ENCODE measurements at places on chromosomes 5 and 9.
A peak's percentile ranks its signal among the peaks of the same experiment; 100 is the strongest.

DNA sequence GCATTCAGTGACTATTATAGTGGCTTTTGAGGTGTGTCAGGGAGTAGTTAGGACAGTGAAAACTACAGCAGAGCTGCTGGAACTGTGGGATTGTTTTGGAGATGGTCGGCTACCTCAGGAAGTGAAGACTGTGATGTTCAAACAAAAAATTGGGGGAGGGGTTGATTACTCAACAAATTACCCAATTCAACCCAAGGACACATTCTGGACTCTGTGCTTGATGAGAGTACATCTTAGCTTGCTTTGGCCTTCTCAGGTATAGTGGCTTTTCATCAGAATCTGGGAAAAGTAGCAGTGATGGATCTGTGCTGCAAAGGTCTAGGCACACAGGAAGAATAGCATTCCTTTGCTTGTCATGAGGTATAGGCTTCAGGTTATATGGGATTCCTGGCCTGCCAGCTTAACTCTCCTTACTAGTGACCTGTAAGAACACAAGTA, 47.0 kb downstream of the SLC44A1 start:
- DNase-seq = no peak

DNA sequence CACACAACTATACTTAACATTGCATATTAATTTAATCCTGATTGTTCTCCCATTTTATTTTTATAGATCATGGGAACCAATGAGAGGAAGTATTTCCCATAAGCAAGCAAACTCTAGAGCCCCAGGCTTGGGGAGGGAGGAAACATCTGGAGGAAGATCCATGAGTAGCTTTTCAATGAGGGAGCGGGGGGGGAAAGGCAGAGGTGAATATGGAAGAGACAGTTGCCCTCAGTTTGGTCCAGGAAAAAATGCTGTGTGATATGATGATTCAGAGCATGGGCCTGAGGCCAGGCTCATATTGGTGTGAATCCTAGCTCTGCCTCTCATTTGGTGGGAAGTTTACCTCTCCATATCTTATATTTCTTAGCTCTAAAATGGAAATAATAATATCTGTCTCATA, 42.2 kb upstream of the ALDOB start:
- DNase-seq = no peak

GRCh38 chr9:111631214-111631971, at the start of gene DNAJC25:
TSS of gene DNAJC25 (plus strand) at chr9:111631334. CDS start at chr9:111631408, 74 bp downstream.
- DNase-seq = peak; percentile 91

DNA sequence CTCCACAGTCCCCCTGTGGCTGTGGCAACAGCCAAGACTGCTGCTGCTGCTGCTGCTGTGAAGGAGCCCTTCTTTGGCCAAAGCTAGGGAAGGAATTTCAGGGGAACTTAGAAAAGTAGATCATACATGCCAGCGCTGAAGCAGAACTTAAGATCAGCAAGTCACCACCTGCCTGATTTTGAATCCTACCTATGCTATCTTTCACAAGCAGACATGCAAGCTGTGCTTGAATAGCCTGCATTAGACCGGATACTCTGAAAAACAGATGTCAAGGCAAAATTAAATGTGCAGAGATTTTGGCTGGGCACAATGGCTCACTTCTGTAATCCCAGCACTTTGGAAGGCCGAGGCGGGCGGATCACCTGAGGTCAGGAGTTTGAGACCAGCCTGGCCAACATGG, 99.3 kb upstream of the ZNF366 start:
- no peak for DNase-seq

DNA sequence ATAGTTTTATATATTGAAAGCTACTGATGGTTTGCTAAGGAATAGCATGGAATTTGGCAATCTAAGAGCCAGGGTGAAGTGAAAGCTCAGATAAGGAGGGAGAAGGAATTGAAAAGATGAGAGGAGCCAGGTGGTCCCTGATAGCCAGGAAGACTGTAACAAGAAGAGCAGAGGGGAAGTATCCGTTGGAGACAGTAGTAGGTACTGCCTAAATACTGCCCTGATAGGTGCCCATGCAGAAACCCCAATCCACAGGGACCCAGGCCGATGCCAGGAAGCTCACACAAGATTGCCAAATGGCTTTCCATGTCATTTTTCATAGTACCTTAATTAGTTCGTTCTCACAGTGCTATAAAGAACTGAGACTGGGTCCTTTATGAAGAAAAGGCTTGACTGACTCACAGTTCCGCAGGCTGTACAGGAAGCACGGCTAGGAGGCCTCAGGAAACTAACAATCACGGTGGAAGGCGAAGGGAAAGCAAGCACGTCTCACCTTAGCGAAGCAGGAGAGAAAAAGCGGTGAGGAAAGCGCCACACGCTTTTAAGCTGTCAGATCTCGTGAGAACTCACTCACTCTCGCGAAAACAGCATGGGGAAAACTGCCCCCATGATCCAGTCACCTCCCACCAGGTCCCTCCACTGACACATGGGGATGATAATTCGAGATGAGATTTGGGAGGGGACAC, 13.0 kb downstream of the ACTL7B start:
- no peak for DNase-seq

DNA sequence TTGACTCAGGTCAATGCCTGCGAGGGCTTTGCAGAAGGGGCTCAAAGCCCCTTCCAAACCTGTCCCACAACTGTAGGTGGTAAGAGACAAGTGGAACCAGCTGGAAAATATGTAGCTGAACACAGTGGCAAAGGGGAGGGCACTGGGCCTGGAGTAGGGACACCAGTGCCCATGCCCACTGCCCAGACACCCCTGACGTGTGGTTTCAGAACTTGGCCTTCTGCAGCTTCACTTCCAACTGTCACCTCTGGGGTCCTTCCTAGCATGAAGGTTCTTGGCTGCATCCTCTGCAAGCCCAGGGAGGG, 233.1 kb upstream of the IRX1 start:
- no peak for DNase-seq

GRCh38 chr5:30183795-30184194, 1009.7 kb upstream of the CDH6 start:
- no peak for DNase-seq

- no peak for DNase-seq
Measured at GRCh38 chr9:5449521-5450358, 602 bp upstream of the CD274 start.

GRCh38 chr9:136952321-136952850, 313 bp downstream of the LCN12 start:
- no peak for DNase-seq

DNA sequence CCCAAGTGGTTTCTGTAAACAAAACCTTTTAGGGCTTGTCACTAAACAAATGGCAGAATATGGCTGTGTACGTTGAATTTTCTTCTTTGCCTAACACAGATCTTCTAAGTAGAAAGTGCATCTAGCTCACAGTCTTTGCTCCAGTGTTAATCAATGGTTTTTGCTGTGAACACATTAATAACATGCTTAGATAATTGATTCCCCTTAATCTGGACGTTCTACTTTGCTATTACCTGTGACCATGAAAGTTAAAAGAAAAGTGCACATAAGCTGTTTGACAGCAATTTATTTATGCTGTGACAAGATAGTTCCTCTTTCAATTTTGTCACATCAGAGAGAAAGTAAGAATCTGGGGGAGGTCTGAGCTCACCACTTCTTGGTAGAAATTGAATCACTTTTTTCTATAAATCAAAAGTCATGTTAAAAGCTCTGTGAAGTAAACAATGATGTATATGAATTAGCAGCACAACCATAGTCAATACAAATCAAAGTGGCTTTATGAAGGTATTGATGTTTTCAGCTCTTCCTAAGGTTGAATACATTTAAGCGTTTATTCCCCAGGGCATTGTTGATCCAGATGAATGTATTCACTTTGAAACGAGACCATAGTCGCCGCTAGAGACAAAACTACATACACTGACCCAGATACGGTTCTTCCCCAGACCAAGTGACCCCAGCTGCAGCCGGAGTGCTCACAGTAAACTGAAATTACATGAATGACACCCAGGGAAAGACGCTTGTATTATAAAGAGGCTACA, 174.6 kb upstream of the ZNF608 start:
- DNase-seq = no peak

GRCh38 chr5:124878583-124879342, 132.3 kb upstream of the ZNF608 start:
- DNase-seq = no peak

- no peak for DNase-seq
Measured at GRCh38 chr5:180116077-180116999, 44.8 kb upstream of the RNF130 start.

- no peak for DNase-seq
Measured at GRCh38 chr5:110275878-110276277, 450.6 kb downstream of the TMEM232 start.

GRCh38 chr9:117344892-117345660, 69.8 kb downstream of the ASTN2 start:
- DNase-seq = no peak

DNA sequence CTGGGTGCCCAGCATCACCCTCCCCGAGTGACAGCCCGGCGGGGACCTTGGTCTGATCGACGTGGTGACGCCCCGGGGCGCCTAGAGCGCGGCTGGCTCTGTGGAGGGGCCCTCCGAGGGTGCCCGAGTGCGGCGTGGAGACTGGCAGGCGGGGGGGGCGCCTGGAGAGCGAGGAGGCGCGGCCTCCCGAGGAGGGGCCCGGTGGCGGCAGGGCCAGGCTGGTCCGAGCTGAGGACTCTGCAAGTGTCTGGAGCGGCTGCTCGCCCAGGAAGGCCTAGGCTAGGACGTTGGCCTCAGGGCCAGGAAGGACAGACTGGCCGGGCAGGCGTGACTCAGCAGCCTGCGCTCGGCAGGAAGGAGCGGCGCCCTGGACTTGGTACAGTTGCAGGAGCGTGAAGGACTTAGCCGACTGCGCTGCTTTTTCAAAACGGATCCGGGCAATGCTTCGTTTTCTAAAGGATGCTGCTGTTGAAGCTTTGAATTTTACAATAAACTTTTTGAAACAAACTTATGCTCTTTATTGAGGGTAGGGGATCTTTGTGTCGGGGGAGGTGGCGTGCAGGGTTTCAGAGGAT, 1.3 kb downstream of the GADD45G start:
- no peak for DNase-seq

GRCh38 chr9:6239694-6240093, 24.1 kb downstream of the IL33 start:
- no peak for DNase-seq

DNA sequence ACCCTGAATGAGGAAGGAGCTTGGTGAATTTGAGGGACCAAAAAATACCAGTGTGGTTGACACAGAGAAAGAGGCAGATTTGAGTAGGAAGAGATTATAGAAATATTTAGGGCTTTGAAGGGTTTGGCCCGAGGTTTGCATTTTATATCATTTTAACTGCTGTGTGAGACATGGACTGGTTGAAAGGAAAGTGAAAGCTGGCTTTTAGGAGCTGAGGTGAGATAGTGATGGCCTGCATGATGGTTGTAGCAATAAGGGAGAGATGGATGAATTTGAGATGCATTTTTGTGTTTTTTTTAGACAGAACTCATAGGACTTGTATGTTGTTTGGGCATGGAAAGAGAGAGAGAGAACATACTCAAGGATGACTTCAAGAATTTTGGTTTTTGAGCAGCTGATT, 21.7 kb downstream of the FER start:
- no peak for DNase-seq

- no peak for DNase-seq
Measured at GRCh38 chr9:96214635-96215034, 87.3 kb downstream of the HSD17B3 start.

DNA sequence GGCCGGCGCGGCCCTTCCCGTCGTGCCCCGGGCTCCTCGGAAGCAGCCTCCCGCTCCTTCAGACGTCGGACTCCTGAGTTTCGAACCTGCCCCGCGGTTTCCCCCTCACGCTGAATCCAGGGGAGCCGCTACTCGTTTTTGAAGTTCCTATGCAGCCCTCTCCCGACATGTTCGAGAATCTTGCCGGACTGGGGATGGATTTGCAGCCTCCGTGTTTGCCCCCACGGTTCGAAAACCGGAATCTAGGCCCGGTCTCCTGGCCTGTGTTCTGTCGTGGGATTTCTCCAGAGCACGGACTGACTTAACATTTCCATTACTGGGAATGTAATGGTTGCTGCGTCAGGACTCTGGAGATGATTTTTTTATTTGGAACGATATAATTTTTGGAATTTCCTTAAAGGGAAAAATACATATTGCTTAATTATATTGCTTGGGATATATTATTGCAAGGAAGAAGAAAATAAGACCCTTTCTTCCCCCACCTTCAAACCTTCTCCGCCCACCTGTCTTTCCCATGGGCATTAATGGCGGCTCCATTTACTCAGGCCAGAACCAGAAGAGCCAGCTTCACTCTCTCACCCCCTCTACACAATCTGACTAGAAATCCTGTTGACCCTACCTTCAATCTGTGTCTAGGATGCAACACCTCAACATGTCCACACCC, 8.5 kb upstream of the MGAT1 start:
- no peak for DNase-seq

DNA sequence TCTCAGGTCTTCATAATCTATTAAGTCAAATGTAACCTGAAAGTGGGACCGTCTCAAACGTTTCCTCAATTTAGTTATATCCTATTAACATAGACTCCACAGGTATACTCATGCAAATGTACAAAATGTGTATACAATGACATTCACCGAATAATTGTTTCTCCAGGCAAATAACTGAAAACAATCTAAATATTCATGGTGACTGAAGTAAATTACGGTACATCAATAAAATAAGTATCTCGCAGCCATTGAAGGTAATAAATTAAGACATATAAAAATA, 482 bp downstream of the IARS1 start:
- DNase-seq = no peak

GRCh38 chr5:73093943-73094342, 26.4 kb upstream of the TMEM171 start:
- DNase-seq = no peak

- no peak for DNase-seq
Measured at GRCh38 chr5:149355688-149356087, 2.2 kb upstream of the PCYOX1L start.

- DNase-seq = no peak
Measured at GRCh38 chr5:68002836-68003235, 212.7 kb upstream of the PIK3R1 start.

- no peak for DNase-seq
Measured at GRCh38 chr5:96008487-96008886, 46.8 kb upstream of the ELL2 start.

DNA sequence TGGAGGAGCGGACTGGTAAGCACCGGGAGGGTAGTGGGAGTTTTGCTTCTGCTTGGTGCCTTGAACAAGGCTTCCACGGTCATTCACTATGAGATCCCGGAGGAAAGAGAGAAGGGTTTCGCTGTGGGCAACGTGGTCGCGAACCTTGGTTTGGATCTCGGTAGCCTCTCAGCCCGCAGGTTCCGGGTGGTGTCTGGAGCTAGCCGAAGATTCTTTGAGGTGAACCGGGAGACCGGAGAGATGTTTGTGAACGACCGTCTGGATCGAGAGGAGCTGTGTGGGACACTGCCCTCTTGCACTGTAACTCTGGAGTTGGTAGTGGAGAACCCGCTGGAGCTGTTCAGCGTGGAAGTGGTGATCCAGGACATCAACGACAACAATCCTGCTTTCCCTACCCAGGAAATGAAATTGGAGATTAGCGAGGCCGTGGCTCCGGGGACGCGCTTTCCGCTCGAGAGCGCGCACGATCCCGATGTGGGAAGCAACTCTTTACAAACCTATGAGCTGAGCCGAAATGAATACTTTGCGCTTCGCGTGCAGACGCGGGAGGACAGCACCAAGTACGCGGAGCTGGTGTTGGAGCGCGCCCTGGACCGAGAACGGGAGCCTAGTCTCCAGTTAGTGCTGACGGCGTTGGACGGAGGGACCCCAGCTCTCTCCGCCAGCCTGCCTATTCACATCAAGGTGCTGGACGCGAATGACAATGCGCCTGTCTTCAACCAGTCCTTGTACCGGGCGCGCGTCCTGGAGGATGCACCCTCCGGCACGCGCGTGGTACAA, 556 bp downstream of the PCDHGC3 start:
- DNase-seq = no peak
